ENCODE measurements at places on chromosomes 5 and 9. TPM values are rescaled to one million over a fixed set of nuclear protein-coding genes. Genes with fewer than 3 reads are reported as not detected.

GRCh38 chr5:93791518-93791972, 50.1 kb upstream of the POU5F2 start:
- no peak for DNase-seq

DNA sequence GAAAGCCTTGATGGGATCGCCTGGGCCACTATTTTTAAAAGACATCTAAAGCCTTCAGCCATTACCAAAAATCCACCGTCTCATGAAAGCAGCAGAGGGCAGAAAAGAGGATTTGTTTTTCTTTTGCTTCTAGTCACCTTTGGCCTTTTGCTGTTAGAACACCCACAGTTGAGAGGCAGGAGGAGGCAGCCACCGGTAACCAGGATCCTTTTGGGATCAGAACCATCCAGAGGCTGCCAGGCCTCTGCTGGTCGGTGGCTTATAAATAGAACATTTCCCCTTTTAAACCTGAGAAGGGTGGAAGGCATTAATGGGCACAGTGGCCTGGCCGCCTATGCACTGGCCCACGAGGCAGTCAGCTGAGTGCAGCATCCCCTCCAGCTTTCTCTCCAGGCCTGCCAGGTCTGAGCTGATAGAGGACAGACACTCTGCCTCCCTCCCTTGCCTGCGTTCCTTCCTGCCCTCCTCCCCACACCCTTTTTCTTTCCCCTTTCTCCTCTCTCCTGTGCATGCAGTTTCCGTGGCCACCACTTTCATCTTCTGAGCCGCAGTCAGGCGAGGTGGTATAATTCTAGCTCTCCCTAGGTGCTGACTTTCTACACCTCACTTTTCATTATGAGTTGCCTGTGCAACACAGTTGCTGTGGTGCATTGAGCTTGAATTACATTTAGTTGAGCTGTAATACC, 253.4 kb downstream of the ARHGAP26 start:
- no peak for DNase-seq

Gene DIPK1B
- polyA plus RNA-seq = not detected

GRCh38 chr9:120532475-120532874, 47.5 kb downstream of the CDK5RAP2 start:
- DNase-seq = no peak

DNA sequence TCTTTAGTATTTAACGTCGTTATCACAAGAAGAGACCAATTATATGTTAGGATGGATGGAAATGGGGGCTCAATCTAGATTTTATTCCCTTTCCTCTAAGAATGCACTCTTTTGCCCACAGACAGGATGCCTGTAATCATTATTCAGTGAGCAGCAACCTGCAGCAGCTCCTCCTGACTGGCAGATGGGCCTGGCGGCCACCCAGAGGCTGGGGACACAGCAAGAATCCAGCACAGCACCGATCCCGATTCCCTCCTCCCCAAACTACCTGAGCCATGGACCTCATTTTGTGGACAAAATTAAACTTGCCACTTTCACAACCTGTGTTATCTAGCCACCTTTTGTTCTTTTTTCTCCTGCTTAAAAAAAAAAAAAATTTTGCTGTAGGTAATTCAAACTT, 101.0 kb downstream of the USP20 start:
- no peak for DNase-seq

DNA sequence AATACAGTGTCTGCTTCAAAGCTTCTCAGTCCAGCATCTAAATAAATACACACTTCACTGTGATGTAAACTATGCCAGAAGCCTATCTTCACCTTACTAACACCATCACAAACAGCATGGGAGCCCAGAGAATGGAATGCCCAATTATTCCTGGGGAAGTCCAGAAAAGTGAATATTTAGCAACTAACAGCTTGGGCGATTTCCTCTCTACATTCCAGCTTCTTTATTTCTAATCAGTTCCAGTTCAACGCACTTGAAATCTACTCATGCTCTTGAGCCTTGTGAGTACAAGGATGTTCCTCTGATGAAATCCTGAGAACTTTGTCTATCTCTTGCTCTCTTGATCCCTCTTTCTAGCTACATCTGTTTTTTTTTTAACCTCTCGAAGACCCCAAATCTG, 100.4 kb upstream of the C9orf72 start:
- DNase-seq = no peak

Gene NREP
- polyA plus RNA-seq = 16.6 TPM

Gene INSL4
- not detected for polyA plus RNA-seq

- no peak for DNase-seq
These were observed 45.0 kb upstream of the IPPK start for GRCh38 chr9:92714787-92715487.

Gene ADAMTS12
- polyA plus RNA-seq = not detected

- no peak for DNase-seq
These were observed 34.0 kb downstream of the SCGB3A1 start for GRCh38 chr5:180557217-180557809.

- no peak for DNase-seq
These were observed 5.8 kb upstream of the FSTL4 start for GRCh38 chr5:133618141-133618540.

DNA sequence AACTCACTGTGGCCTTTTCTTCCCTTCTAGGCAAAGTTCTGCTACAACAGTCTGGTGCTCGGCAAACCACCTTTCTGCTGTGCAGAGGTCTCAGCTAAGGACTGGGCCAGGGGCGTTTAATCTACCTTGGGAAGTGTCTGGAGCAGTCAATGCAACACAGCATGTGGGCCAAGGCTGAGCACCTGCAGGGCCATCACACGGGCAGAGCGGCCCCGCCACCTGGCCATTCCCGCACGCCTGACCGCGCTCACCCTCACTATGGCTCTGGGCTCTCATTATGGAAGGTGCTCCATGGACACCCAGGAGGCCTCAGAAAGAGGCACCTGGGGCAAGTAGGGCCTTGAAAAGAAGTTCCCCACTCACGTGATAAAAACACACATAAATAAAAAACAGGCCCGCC, 65.7 kb upstream of the TBC1D9B start:
- no peak for DNase-seq

Gene BDP1
- 2.7 TPM for polyA plus RNA-seq

- DNase-seq = no peak
These were observed 7.8 kb downstream of the GZMA start for GRCh38 chr5:55110217-55110616.

DNA sequence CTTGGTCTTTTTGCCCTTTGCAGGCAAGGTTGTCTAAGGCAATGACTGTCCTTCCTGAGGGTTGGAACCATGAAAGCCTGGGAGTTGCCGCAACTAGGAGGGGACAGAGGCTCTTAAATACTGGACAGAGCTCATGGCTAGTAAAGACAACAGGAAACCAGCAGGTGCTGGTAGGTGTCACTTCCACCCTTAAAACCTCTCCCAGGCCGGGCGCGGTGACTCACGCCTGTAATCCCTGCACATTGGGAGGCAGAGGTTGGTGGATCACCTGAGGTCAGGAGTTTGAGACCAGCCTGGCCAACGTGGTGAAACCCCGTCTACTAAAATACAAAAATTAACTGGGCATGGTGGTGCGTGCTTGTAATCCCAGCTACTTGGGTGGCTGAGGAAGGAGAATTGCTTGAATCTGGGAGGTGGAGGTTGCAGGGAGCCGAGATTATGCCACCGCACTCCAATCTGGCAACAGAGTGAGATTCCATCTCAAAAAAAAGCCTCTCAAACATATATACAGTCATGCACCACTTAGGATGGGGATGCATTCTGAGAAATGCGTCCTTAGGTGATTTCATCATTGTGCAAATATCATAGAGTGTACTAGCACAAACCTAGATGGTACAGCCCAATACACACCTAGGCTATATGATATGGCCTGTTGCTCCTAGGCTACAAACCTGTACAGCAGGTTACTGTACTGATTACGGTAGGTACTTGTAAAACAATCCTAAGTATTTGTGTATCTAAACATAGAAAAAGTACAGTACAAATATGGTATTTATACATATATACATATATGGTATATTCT, 102.7 kb downstream of the HSPA4 start:
- no peak for DNase-seq

- no peak for DNase-seq
These were observed 75.4 kb downstream of the NDUFAF2 start for GRCh38 chr5:61020415-61020814.

Gene SLC9A3
- polyA plus RNA-seq = 0.31 TPM

Gene PRDM9
- not detected for polyA plus RNA-seq

Gene TMEM174
- polyA plus RNA-seq = not detected

Gene LRRC19
- polyA plus RNA-seq = not detected

- no peak for DNase-seq
These were observed 2.2 kb downstream of the SGCD start for GRCh38 chr5:156329171-156329611.

DNA sequence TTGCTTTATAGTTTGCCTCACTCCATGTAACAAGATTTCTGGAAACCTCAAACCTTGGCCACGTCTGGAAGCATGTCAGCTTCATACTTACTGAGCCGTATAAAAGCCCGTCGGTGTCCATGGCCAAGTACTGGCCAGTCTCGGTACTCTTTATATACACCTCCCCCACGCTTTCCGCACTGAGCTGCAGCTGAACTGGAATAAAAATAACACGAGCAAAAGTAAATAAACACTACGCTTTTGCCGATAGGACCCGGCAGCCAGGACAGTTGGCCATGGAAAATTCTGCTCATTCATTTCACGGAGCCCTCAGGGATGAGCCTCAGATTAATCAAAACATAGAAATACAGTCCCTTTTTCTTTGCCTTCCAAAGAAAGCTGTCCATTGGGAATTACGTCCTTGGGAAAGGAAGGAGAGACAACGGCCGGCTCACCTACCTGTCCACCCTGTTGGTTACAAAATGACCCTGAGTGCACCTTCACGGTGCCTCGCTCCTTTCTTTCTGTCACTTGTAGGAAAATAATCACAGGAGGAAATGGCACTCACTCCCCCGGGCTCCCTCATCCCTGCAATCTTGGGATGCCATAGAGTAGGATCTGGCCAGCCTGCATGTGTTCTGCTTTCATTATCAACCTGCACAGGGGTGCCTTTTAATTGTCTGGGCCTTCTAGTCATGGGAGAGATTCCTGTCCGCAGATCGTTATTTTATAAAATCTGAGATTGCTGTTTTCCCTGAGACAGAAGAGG, 85.1 kb downstream of the FGF1 start:
- no peak for DNase-seq

Gene SLCO6A1
- not detected for polyA plus RNA-seq
